ENCODE measurements at places on chromosomes 2 and 18.

DNA sequence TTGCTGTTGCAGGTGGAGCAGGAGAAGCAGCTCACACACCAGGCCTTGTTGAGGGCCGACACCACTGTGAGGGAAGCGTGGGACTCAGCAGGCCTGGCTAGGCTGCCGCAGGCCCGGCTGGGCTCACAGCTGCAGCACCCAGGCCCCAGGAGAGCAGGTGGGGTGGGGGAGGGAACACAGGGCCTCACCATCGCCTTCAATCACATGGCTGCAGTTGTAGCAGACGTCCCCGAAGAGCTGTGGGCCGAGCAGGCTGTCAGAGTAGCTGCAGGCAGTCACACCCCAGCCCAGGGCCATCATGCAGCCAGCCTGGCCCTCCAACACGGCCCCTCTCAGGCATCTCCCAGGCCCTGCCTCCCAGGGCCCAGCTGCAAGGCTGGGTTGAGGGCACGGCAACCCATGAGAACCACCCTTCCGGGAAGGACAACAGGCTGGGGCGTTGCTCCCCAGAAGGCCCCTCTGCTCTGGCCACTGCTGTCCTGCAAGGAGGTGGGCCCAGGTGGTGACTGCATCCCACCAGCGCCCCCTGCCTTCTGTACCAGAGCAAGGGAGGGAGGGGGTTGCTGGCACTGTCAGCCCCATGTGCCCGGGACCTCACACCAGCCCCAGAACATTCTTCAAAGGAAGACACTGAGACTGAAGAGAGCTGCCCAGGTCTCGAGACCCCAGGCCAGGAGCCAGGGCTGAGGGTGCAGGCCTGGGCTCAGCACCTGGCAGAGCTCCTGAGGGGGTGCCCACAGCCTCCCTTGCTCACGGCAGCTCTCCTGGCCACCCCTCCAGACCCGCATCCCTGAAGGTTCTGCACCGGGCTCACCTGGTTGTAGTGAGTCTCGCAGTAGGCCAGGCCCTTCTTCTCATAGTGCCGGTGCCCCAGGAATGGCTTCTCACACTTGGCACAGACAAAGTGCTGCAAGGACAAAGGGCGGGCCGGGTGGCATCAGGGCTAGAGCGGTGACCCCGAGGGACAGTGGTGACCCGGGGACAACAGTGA lies 5.6 kb upstream of the GPR17 start:
- no peak for DNase-seq

DNA sequence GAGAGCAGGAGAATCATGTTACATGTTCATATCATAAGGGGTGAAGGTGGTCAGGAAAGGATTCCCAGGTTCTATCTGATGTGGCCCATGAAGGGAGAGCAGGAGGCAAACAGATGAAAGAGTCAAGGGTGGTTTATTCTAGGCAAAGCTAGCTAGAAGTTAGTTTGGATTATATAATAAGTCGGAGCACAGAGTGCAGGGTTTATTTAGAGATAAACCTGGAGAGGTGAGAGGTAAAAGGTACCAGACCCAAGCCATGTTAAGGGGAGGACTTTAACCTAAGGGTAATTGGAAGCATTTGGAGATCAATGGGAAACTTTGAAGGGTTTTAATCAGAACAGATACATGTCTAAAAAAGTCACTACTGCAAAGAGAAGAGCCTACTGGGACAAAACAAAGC lies 69.2 kb upstream of the LRATD1 start:
- no peak for DNase-seq

GRCh38 chr18:70015127-70015526 lies 67.5 kb upstream of the CD226 start:
- DNase-seq = no peak

- DNase-seq = no peak
Measured at GRCh38 chr2:229419158-229419557, 148.1 kb upstream of the PID1 start.

DNA sequence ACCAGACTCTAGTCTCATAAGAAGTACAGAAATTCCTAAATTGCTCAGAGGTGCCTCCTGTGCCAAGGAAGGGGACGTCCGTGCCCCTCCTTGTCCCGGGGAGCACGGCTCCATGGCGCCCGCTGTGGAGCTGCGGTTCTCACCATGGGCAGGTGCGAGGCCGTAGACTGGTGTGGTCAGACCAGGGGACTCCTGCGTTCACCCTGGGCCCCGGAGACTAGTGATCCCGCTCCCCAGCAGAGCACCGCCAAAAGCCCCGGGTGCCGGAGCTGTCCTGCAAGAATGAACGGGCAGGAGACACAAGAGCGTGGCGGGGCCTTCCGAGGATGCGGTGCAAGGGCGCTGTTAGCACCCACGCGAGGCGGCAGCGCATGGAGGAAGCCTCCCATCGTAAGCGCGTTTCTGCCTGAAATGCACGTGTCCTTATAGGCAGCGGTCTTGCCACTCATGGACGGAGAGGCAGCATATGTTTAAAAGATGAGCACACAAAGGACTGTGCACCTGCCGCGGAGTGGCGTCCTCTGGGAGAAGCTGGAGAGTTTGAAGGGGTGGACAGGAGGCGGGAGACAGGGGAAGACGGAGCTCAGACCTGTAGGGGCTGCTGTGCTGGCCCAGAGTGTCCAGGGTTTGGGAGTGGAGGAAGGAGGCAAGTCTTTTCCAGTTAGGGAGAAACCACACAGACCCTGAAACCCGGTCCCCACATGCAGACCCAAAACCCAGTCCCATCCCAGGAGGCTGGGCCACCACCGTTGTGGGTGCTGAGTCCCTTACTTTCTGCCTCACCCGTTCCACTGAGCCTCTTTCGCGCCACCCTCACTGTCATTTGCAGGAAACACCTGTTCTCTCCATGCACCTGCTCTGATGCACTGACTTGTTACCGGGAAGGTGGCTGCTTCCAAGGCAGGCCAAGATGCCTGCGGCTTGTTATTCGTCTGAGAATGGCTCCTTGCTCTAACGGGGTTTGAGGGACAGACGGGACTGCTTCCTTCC lies 7.5 kb upstream of the KCNG2 start:
- DNase-seq = no peak

DNA sequence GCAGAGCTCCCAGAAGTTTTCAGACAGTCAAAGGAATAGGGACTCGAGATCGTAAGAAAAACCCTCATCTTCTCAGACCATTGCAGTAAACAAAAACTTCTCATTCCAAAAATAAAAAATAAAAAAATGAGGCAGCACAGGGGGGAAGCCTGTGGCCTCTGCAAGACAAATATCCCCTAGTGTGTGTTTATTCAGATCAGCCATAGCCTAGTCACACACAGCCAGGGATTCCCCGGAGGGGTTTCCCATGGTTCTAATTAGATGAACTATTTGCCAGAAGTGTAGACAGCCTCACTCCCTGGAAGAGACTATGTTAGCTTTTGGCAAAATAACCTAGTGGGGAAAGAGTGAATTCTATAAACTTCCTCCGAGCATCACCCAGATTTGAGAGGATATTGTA lies 122.9 kb upstream of the KLF7 start:
- no peak for DNase-seq

Data from GM04503 (cell line).